ENCODE measurements at places on chromosomes 4 and X.

DNA sequence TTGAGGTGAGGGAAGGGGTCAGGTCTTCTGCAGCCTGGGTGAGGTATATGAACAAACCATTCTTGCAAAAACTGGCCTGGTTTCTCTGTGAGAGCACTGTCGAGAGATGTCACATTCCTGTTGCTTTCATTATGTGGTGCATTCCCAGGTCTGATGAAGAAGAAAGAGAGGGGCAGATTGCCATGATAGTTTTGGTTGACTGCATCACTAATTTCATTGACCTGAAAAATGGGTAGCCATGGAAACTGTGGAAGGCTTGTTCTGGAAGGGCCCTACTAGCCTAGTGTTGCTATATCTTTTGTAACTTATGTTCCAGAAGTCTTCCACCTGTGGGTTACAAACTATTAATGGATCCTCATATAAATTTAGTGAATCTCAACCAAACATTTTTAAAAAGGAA lies 32.9 kb upstream of the CYBB start:
- DNase-seq = no peak

DNA sequence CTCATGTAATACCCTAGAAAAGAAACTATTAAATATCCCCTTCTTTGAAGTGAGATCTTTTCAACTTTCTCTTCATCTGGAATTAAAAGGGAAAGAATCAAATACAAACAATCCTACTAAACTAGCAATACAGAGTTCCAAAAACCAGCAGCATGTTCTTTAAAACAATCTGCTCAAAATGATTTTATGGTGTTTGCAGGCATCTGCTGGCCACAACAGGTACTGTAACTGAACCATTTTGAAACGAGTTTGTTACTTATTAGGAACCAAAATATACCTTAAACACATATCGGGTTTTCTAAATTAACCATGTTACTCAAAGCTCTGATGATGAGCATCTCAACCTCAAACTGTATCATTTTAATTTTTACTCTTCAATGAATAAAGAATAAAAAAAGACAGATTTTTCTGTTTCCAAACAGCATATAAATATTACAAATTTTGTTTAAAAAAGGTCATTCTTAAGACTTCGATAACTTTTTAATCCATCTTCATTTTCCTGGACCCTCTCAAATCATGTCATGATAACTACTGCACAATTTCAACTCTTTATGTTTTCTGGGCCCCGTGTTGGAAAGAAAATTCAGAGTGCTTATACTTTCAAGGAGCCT lies 56.5 kb downstream of the ARAP2 start:
- DNase-seq = no peak

DNA sequence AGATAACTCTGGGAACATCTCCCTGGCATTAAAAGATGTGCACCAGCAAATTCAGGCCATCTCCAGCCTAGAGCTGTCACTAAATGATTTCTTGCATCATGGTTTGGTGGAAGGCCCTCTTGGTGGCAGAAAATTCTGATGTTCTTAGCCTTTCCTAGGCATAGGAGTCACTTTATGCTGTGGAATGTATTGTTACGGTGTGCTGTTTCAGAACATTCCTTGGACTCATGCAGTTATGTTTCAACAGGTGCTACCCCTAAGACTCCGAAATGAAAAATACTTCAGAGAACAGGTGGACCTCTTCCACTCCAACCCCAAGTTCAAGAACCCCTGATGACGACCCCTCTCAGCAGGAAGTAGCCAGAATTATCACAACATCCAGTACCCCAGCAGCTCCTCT lies 20.3 kb upstream of the PAPSS1 start:
- DNase-seq = no peak

- no peak for DNase-seq
These were observed 30.3 kb downstream of the APBB2 start for GRCh38 chr4:41184009-41184408.

DNA sequence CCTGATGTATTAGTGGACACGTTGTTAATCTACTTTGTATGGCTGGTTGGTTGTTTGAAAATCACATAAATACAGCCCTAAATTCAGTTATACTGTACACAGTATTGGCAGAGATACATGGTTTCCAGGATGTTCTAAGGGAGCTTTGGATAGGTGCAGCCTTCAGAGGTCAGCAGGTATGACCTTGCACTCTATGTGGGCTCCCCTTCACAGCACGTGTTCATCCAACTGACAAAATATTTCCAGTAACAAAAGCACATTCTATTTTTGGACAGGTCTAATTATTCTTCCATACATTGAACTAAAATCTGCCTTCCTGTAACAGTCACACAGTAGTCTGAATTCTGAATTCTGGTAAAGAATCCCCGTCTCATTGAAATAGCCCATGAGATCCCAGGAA lies 92.8 kb upstream of the RAPGEF2 start:
- no peak for DNase-seq

- DNase-seq = no peak
These were observed 12.5 kb downstream of the RTL8B start for GRCh38 chrX:135009838-135010237.

GRCh38 chr4:94913316-94913715 lies 155.6 kb downstream of the BMPR1B start:
- DNase-seq = no peak

- no peak for DNase-seq
These were observed 20.6 kb upstream of the MAML3 start for GRCh38 chr4:140174543-140174942.
